ENCODE measurements at places on chromosomes 7 and 10. TPM values are rescaled to one million over a fixed set of nuclear protein-coding genes. Genes with fewer than 3 reads are reported as not detected.

- DNase-seq = no peak
Measured at GRCh38 chr7:98674461-98674860, 57.4 kb downstream of the NPTX2 start.

DNA sequence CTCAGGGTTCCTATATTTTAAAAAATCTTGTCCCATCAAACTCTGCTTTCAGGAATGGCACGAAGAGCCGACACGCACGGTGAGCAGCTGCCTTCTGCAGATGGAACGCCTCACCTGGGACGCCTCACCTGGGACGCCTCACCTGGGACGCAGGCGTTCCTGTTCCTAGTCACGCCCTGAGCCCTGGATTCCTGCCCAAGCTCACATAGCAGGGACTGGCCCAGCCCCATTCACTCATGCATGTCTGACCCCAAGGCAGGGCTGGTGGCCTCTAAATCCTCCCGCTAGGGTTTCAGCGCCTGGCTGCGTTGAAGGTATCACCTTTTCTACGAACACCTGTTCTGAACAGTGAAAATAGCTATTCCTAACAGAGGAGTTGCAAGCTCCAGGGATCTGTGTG lies 49.8 kb downstream of the CARD11 start:
- DNase-seq = peak; percentile 31

- DNase-seq = no peak
Measured at GRCh38 chr7:2670720-2671391, 17.1 kb upstream of the AMZ1 start.

DNA sequence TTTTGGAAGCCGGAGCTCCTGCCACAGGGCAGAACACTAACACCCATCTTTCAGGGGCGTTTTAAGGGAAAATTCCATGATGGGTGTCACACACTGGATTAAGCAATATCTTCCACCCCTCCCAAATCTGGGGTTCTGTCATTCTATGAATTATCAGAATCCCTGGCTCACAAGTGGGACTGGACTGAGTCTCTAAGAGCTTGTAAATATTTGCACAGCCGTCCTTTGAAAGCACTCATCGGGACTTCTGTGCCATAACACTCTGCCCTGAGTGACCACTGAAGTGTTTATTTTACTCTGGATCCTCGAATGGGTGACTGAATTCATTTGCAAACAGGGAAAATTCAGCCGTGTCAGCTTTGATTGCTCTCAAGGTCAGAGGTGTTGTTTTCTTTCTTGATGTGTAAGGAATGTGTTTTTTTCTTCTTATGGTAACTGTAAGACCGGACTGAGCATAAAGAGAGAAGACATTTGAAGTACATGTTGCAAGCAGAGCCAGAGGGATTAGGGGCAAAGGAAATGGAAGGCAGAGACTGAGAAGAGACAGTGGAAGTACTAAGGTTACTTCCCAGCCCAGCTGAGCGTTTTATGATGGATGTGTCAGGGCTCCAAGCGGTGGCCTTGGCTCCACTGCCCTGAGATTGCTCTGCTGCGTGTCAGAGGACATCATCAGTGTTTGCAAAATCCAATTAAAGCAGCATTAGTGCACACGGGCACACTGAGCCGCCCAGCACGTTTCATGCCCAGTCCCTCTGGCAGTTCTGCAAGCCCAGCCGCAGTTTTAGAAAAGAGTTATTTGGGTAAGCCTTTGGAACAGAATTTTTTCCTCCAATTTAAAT lies 17.7 kb upstream of the GTPBP4 start:
- peak; percentile 57 for DNase-seq

- no peak for DNase-seq
Measured at GRCh38 chr10:94496010-94496409, 49.6 kb upstream of the HELLS start.

DNA sequence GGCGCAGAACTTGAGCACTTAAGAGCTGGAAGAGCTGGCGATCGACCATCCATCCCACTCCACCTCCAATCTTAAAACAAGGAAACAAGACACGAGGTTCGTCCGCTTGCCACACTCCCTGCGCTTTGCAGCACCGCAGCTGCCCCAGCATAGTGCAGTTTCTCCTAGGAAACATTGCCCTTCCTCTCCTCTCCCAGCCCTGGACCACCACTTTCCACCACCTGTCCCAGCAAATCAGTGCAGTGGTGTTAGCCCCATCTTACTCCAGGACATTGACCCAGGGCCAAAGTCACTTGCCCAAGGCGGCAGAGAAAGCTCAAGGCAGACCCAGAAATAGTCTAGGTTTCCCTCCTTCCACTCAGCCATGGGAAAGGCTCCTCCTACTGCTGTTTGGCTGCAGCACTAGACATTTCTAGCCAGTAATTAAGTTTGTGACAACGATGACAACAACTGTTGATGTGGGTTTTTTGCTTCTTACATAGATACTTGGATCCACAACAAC lies 1.5 kb upstream of the PARD3 start:
- DNase-seq = no peak

DNA sequence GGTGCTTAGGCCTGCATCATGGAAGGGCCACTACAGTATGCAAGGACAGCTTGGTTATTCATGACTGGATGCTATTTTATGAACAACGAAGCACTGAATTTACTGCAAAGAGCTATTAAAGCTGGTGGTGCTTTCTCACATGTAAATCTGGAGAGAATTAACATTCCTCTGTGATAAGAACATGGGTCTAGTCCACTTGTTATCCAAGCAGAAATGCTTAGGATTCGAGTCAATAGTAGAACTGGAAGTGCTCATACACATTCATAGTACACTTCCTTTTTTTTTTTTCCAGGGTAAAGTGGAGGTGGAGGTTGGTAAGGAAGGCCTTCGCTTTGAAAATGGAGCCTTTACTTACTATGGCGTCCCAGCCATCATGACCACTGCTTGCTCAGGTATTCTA lies 35.0 kb downstream of the CNNM1 start:
- no peak for DNase-seq

DNA sequence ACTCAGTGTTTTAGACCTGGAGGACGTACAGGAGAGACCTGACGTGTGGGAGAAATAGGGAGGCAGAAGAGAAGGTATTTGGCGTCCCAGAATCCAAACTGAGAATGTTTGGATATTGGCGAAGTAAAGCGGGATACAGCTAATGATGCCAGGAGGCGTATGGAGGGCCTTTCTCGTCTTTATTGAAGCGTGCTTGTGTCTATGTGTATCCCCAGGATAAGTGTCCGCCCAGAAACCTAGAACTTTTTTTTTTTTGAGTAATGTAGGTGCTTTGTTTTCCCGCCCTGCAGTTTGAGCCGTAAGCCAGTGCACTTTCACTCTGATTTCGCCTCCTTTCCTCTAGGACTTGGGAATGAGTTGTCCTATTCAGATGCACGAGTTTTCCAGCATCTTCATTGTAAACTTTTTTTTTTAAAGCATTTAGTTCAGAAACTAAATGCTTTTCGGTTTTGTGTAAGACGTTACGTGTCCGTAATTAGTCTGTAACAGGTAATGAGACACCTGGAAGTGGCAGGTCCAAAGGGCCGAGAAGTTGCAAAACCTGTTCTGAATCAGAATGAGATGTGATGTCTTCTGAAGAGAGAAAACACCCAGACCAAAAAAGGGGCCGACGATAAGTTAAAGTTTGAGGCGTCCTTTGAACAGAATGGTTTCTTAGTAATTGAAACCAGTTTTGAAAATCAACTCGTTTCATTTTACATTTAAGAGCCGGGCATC lies 746 bp downstream of the ARL5B start:
- no peak for DNase-seq

DNA sequence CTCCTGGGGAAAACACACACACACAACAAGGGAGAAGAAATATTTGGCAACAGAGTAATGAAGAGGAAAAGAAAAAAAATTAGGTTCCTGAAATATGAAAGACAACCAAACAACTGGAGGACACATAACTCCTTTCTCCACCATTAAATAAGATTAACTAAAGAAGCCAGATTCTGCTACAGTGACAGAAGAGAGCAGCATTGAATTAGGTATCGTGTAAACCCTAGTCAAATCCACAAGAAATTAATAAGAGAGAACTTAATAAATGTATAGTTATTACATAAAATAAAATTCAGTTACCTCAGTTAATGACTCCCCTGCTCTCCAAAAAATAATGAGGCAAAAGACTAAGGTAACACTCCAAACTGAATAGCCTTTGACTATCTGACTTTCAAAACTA lies 306.7 kb downstream of the CRPPA start:
- no peak for DNase-seq

DNA sequence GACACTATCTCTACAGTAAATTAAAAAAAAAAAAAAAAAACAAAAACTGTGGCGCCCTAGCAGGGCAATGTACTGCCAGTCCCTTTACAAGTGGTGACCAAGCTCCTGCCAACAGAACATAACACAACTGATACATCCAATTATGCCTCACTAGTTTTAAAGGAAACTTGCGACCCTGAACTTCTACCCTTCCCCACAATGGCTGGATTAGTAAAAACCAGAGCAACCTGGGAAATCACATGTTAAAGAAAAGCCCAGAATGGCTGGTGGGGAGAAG lies 16.5 kb downstream of the ATE1 start:
- no peak for DNase-seq

DNA sequence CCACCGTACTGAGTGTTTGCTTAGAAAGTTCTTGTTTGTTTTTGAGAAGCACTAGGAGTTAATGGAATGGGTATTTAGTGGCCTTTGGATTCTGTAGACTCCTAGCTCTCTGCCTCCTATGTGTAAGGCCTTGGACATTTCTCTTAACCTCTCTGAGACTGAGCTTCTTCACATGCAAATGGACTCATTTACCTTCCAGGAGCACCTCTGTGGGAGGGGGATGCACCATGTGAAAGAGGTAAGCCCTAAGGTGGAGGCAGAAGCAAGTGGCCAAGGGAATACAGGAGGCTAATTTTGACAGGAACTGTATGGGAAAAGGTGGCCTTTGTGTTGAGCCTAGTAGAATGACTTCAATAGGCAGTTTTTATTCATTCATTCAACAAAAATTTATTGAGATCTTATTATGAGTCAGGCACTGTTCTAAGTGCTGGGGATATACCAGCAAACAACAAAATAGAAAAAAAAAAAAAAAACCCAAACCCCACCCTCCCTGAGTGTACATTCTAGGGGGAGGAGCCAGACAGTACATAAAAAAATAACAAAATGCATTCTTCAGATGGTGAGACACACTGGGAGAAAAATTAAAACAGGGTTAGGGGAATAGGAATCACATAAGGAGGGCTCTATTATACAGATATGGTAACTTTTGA lies 9.2 kb upstream of the EPHA1 start:
- DNase-seq = no peak

The SPDYE5 gene
- not detected for total RNA-seq

The ELN gene
- total RNA-seq = 11.7 TPM

The MYOF gene
- 4.1 TPM for total RNA-seq
